ENCODE measurements at places on chromosomes 2 and 18.

- no peak for DNase-seq
These were observed 5.2 kb upstream of the TMEM177 start for GRCh38 chr2:119673796-119674195.

GRCh38 chr18:77062518-77063003 is 70.0 kb downstream of the MBP start:
- no peak for DNase-seq

DNA sequence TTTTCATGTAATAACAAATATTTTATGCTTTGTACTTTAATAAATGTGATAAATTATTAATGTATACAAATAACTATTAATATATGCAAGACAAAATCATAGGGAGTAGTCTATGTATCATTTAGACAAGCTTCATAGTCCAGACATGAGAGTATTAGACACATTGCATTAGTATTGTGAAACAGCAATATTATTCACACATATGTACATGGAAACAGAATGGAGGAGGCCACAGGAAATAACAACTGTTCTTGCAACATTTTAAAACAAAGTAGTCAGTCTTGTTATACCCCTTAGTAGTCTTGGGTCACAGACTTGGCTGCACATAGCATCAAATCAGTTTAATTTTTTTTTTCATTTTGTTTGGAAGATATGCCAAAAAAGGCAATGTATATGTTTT is 15.8 kb downstream of the DSC1 start:
- no peak for DNase-seq

- no peak for DNase-seq
These were observed 88.9 kb upstream of the PMAIP1 start for GRCh38 chr18:59810735-59811520.

DNA sequence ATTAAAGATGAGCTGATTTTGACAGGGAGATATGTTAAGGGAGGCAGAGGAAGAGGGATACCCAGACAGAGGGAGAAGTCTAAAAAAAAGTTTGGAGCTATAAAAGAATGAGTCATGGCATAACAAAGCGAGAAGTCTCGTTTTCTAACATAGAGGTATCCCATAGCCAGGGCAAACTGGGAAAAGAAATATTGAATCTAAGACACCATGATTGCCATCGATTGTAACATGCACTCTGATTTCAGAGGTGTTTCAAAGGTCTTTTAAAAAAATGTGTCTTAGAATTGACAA is 110.7 kb downstream of the MDH1 start:
- no peak for DNase-seq

All from renal cortical epithelial cell (primary cell).